Karpas-422 (cell line): ENCODE measurements at places on chromosomes 7 and 10.

DNA sequence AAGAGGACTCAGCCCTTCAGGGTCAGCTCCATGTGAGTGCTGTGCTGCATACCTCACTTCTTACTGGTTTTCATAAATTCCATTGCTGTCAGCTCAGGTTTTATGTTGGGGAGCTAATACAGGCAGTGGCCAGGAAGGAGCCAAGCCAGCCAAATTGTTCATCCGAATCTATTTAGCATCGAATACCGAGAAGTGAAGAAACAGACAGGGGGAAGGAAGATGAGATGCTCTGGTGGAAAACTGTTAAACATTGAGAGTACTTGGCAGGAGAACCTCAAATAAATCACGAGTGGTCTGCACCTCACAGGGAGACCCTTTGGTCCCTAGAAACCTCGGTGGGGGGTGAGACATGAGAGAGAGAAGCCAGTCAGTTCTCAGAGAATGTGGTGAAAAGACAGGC, 196.0 kb upstream of the TMEM72 start:
- no peak for DNase-seq

DNA sequence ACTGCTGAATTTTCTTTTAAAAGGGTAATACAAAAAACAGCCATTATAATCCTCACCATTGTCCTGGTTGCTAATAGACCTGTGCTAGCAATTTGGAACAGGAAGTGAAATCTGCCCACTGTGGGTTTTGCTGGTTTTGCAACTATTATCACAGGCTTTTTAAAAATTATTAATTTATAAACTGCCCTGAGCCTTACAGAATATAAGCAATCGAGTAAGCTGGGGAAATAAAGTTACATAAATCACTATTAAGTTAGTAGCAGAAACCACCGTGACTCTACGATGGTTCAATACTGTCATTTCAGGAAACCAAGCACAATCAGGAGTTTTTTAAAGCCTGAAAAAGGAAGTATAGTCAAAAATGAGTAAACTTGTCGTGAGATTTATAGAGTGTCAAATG, 62.3 kb downstream of the TMEM26 start:
- DNase-seq: no peak

DNA sequence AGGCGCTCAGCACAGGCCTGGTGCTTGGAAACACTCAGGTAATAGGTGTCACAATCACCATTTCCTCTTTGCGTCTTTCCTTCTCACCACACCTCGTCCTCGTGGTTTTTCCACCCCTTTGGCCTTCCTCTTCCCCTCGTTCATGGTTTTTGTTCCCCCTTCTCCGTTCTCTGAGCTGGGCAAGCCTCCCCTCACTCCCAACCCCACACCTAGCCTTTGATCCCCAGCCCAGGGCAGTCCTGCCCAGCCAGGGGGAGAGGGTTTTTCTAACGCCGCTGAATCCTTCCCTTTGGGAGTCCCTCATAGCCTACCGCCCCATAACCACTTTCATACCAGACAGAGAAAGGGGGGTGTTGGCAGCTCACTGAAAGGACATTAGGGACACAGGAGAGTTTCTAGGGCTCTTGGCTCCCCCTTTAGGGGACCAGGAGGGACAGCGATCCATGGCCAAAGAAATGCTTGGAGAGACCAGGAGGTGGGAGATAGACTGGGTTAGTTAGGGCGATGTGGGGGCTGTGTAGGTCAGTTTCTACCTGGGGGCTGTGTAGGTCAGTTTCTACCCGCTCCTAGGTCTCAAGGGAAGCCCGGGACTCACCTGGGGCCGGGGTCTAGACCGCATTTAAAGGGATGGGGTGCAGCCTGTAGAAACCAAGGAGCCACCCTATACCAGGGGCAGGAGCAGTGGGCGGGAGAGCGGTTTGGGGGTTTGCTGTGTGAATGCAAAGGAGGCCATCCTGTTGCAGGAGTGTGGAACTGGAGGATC, 1.4 kb downstream of the EPHB4 start:
- peak; percentile 45 for DNase-seq

- no peak for DNase-seq
These were observed 12.7 kb downstream of the EBF3 start for GRCh38 chr10:129951101-129951969.

DNA sequence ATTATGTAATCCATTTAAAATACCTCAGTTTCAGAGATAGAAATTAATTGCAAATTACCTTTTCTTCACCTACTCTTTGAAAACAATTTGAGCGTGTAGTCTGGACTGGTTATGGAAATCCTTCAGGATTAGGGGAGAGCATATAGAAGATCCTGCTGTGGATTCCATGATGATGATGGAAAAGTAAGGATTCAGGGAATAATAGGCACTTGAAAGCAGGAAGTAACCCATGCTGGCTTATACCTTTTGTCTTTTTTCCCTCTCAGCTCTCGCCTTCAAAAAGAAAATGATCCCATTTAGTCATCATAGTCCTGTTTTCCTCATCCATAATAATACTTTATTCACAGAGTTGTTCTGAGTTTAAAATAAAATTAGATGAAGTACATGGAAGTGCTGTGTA, 4.4 kb downstream of the HBP1 start:
- DNase-seq: no peak

- DNase-seq: no peak
These were observed 115.5 kb downstream of the LSMEM1 start for GRCh38 chr7:112596260-112596659.

GRCh38 chr10:76973091-76974016, 664.3 kb downstream of the KCNMA1 start:
- DNase-seq: no peak

GRCh38 chr7:105677817-105678573, 96.7 kb upstream of the EFCAB10 start:
- DNase-seq: peak; percentile 41

DNA sequence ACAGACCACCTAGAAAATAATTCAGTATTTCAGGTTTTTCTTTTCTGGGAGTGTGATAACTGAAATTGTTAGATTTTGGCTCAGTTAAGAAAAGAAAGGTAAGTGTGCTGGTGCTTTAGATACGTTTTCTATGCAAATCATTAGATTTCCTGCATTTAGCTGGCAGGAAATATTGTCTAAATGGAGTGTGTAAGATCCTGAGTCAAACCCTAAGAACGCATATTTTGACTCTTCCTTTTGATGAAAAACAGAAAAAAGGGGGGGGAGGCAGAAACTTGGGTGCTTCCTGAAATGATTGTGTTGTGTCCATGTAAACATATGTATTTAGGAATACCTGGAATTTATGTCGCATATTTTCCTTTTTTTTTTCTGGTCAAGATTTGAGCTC, 1.2 kb downstream of the GRK5 start:
- peak; percentile 48 for DNase-seq

DNA sequence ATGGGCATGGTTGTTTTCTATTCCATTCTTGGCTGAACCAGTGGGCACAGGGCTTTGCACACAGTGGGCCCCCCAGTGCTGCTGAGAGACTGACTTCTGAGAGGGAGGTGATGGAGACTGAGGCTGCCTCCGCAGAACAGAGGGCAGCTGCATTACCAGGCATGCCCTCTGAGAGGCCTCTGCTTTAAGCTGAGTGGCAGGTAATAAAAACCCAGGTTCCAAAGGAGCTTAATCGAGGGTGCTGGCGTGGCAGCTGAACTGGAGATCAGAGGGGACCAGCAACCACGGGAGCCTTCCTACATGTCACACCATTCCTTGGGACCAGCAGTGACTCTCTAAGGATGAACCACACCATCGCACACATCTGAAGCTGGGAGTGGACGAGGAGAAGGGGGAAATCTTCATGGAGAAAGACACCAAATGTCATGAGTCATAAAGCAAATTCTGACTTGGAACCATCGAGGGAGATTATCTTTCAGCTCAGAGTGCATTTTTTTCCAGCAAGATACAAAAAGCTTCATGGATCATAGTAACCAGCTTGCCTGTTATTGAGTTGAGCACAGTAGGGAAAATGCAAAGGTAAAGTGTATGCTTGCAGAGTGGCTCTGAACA, 24.6 kb downstream of the HIPK2 start:
- DNase-seq: peak; percentile 43

- no peak for DNase-seq
These were observed 94.1 kb downstream of the AOAH start for GRCh38 chr7:36630112-36630650.

DNA sequence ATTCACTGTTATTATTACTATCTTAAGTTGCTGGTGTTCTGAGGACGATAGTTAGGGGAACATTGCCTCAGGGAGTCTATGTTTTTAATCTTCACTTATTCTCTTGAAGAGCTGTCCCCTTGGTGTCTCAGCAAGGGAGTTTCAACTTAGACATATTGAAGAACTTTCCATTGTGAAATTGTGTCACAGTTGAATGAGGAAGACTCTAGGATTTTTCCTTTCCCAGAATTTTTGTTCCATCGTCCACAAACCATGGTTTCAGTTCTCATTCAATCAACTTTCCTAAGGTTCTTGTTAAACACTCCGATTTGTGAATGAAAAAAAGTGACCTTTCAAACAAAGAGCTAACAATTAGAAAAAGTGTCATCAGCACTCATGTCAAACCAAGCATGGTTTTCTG, 128.3 kb downstream of the GATA3 start:
- DNase-seq: no peak

GRCh38 chr10:110864662-110865140, 7.0 kb upstream of the PDCD4 start:
- no peak for DNase-seq

- no peak for DNase-seq
These were observed 27.7 kb downstream of the PPP2R2D start for GRCh38 chr10:131928248-131929095.

DNA sequence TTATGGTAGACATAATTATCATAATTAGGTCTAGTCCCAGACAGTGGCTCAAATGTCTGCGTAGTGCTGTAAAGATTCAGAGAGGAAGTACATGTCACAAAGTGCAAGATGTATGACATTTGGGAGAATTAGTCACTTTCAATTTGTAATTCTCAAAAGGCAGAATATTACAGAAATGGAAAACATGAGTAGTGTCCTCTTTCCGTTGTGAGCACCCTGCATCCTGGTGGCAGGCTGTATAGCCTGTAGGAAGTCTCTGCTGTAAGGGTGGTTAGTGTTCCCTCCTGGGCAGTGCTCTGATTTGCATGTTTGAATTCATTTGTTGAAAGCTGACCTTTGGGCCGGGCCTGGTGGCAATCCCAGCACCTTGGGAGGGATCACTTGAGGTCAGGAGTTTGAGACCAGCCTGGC, 17.0 kb downstream of the CDK14 start:
- DNase-seq: peak; percentile 72

- no peak for DNase-seq
These were observed 101.5 kb upstream of the NPVF start for GRCh38 chr7:25329815-25330214.

DNA sequence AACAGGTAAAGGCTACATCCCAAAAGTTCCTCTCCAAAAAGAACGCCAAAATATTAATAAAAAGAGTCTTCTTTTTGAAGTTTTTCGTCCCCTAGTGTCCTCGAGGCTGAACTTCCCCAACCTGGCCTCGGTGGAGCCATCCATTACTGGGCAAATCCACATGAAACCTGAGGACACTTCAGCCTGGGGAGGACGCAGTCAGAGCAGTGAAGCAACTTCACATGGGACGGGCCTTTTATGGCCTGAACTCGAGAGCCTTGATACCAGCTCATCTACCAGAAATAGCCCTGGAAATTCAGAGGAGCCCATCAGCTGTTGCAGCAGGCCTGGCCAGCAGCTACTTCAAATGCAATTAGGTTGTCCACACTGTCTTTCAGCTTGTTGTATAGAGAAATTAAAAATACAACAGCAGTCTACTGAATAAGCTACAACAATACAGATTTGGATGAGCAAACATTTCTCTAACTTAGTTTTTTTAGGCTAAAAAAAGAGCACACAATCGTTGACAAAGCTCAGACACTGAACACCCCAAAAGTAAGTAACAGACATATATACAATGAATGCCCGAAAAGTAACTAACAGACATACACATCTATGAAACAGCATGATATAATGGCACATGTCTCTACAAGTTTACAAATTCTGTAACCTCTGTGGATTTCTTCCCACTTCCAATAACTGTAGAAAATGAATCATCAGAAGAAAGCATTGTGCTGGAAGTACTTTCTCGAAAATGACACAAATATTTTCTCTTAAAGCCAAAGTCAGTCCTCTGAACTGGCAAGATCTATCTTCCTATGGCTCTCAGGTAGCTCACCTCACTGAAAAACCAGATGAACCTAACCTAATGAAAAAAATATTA, at the start of gene SVIL:
TSS of gene SVIL (minus strand) at position 208 of the 862 bp plus-strand sequence. CDS start 79,913 bp downstream, outside the sequence.
- no peak for DNase-seq

GRCh38 chr7:24701261-24702235, 55.7 kb downstream of the GSDME start:
- no peak for DNase-seq

DNA sequence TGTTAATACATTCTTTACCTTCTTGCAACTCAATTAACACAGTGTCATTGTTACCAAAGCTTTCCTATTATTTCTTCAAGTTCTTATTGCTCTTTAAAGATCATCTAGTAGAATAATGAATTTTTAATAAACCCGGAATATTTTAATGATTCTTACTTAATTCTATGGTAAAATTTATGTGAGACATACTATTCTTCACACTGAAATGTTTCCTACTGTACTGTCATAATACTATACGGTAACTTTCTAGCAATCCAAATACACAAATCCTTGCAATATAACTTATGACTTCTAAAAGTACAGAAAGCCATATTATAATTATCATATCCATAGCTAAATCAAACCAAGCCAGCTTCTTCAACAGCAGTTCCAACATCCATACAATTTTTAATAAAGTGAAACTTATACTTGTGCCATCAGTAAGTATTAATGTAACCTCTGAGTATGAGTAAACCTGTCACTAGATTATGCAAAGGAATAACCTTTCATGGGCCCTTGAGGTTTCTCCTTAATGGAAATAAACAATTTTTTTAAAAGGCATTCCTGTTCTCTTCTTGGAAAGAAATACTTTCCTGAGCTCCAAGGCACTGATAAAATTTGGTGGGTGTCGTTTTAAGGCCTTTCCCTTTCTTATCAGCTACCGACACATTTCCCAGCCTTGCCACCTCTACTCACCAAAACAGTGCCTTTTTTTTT, 87.4 kb downstream of the IMMP2L start:
- no peak for DNase-seq

GRCh38 chr10:110516815-110517492, 19.2 kb downstream of the DUSP5 start:
- DNase-seq: no peak

- no peak for DNase-seq
These were observed 119.4 kb downstream of the CDK6 start for GRCh38 chr7:92716825-92717580.

DNA sequence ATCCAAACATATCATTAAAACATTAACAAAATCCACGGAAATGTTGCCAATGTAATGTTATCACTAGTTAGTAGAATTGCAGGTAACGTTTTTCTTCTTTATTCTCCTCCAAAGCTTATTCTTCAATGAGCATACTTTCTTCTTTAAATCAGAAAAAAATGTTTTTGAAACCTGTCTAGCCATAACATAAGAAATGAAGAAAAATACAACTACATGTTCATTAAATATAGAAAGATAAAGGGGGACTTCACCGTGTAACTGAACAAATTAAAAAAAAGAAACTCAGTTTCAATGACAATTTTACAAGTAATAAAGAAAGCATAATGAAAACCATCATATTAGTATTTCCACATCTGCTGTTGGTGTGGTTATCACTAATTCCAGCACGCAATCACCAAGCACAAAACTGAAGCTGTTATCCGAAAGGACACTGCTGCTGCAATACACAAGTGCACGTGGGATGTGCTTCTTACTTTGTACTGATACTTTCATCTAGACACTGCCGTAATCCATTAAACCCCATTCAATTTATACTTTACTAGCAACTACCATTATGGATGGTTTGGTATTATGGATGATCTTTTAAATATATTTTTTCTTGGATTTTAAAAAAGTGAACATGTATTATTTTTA, 9.6 kb downstream of the ESYT2 start:
- peak; percentile 38 for DNase-seq

- DNase-seq: no peak
These were observed 254.3 kb upstream of the NPVF start for GRCh38 chr7:25482631-25483030.
